ENCODE measurements at places on chromosomes 1 and 21.

DNA sequence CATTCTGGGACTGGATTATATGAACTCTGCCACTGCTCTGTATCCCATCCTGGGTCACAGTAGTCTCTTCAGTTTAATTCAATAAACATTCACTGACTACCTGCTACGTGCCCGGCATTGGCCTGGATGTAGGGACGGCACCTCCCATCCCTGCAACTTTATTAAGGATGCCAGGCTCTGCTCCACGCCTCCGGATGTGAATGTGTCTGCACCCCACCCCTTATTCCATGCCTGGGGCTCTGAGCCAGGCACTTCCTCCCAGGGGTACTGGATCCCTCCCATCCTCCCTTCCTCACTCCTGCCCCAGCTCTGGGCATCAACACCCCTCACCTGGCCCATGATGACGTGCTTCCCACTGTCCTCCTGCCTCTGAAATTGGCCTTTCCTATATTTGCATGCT lies 53.7 kb downstream of the KCNN3 start:
- no peak for DNase-seq

- DNase-seq, result peak; percentile 52
Measured at GRCh38 chr1:94335950-94336349, 82.2 kb upstream of the ABCD3 start.

- DNase-seq, result no peak
Measured at GRCh38 chr1:158199849-158200248, 19.2 kb downstream of the CD1D start.

- DNase-seq, result no peak
Measured at GRCh38 chr1:179968994-179969919, 14.6 kb downstream of the CEP350 start.

- DNase-seq, result no peak
Measured at GRCh38 chr21:42113926-42114409, 42.9 kb downstream of the UMODL1 start.

- no peak for DNase-seq
Measured at GRCh38 chr1:202656951-202657646, 53.2 kb downstream of the SYT2 start.

GRCh38 chr1:30290581-30290980 lies 432.8 kb downstream of the MATN1 start:
- no peak for DNase-seq

DNA sequence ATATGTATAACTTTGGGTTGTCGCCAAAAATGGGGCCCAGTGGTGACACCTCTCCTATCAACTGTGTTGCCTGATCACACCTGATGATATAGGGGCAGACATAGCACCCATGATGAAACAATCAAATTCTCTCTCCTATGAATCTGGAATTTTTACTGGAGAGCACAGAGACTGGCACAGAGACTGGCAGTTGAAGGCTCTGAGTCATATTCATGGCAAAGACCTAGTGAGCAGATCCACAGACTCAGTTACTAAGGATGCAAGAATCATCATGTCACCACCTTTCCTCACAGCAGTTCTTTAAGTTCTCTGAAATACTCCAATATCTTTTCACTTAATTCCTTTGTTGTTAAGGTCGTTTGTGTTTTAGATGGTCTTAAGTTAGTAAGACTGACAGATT lies 60.0 kb downstream of the APCS start:
- no peak for DNase-seq

GRCh38 chr1:102002057-102002456 lies 5.3 kb upstream of the OLFM3 start:
- DNase-seq, result no peak

DNA sequence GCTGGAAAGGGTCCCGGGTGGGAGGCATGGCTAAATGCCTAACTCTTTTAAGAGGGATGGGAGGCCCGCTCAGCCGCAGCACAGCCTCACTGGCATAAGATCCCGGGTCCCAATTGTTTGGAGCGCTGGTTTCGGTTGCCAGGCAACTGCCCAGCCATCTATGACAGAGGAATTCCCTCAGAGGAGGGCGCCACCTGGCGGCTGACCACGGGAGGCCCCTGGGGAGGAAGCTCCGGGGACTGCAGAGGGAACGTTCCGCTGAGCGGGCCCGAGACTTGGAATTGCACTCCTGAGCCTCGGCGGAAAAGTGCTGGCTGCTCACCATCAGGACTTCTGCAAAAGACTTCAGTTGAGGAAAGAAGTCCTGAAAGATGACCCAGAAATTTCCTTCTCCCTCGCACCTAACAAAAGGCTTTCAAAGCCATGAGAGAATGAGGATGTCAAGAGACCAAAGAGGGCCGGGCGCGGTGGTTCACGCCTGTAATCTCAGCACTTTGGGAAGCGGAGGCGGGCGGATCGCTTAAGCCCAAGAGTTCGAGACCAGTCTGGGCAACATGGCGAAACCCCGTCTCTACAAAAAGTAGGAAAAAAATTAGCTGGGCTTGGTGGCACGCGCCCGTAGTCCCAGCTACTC lies 1.1 kb upstream of the ELAPOR1 start:
- DNase-seq, result peak; percentile 93

- no peak for DNase-seq
Measured at GRCh38 chr21:31644643-31645042, 14.8 kb upstream of the SOD1 start.

DNA sequence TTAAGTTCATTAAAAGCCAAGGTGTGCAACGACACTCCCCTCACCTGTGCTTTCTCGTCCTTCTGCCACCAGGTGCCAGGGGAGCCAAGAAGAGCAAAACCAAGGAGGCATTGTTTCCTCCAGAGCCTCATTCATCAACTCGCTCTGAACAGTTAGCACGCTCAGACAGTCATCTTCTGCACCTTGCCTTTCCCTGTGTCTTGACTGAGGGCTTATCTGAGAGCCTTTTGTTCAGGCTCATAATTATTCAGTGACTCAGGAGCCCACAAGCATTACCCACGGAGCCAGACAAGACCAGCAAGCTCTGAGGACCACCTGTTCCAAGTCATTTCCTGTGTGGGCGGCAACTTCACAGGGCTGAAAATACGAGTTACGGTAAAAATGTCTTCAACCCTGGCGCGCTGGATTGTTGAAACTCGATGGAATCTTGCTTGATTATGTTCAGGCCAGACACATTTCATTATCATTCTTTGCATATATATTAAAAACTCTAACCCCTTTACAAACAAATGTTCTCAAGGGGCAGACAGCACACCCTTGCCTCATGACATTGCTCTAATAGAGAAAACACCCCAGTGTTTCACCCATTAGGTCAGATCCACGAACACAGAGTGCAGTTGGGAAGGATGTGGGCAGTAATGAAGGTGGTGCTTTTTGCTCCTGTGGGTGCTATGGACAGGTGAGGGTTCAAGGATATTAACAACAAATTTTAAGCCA lies 89.7 kb upstream of the RUNX1 start:
- peak; percentile 20 for DNase-seq
